ENCODE measurements at places on chromosomes 5 and 9.

DNA sequence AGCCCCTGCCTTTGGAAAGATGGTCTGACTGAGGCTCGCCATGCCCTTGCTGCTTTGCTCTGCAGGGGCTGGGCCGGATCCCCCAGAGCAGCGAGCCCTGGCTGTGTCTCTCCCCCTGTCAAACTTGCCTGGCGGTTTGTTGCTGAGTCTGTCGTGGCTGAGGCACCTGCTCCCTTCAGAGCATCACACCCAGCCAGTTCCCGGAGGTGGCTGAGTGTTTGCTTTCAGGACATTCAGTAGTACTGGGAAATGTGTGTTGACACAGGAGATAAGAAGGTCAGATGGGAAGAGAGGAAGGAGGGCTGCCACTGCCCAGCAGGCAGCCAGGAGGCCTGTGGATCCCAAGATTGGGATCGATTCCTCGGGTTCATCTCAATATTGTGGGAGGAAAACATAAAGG, 62.9 kb downstream of the GADD45G start:
- DNase-seq: no peak

DNA sequence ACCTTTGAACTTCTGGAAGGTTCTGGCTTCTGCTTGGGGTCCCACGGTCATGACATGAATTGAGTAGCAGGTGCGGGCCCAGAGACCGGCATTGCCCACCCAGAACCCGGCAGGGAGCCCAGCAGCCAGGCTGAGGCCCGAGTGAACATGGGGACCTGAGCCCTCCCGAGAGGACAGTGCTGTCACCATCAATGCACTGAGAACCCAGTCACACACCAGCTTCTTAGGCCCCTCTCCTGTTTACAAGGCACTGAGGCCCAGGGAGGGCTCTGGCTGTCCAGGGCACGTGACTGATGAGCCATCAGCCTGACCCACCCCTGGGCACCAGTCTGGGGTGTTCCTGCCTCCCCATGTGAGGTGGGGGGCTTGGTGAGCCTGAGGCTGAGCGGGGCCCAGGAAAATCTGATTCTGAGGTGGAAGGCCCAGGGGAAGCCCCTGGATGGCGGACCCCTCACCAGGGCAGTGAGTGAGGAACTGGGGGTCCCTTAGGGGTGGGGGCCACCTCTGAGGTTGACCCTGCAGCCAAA, 60.3 kb upstream of the RNU6ATAC start:
- no peak for DNase-seq

DNA sequence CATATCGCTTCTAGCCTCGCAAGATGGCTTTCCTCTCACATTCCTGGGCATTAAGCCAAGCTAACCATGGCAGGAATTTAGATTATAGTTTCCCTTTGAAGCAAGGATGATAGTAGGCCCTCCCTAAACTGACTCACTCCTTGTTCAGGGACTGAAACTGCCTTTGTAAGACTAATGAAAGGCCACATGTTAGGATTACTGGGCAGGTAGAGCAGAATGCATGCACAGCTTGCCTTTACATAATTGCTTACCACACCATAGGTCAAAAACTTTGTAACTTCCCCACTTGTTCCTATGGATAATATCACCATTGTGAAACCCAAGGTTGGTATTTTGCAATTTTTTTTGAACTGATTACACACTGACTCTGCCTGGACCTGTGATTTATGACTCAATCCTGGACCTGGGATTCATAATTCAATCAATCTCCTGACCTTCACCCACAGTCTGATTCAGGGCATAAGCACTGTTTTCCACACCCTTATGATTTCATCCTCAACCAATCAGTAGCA, 41.0 kb upstream of the PRDM9 start:
- DNase-seq: no peak

- no peak for DNase-seq
Measured at GRCh38 chr9:75869236-75869635, 21.2 kb upstream of the PCSK5 start.

DNA sequence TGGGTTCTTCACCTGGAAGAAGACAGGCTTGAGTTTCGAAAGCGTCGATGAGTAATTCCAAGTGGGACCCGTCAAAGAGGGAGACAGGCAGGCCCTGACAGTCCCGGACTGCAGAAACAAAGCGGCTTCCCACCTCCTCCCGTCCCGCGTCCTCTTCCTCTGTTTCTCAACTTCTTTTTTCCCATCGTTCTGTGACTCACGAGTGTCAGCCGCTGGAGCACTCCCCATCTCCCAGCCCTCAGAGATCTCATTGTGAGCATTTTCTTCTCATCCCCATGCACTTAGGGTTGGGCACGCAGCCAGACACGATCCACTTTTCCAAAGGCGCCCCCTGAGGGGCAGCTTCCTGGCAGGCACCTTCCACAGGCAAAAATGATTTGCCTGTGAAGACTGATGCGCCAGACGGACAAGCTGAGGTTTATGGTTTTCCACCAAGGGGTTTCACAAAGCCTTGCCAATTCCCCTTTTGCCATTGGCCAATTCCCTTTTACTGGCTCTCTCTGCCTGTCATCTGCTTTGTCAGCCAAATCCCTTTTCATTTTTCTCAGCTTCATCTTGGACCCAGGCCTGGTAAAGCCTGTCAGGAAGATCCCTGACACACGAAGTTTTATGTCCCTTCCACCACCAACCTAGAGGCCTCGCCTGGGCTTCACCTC, 86.5 kb upstream of the ANKRD55 start:
- DNase-seq: no peak

- DNase-seq: no peak
Measured at GRCh38 chr5:179240561-179240960, 104.7 kb downstream of the ADAMTS2 start.

- no peak for DNase-seq
Measured at GRCh38 chr9:75889577-75889976, 896 bp upstream of the PCSK5 start.

Data from stimulated activated CD4-positive, alpha-beta T cell treated with anti-CD3 and anti-CD28 coated beads, Interleukin-1b, Interleukin-23, amount 100 ng/mL, for 1 hour (primary cell).